Stimulated activated CD4-positive, alpha-beta T cell treated with anti-CD3 and anti-CD28 coated beads, Interleukin-1b, Interleukin-23, amount 100 ng/mL, for 1 hour (primary cell): ENCODE measurements at places on chromosomes 3 and 15.

GRCh38 chr3:147799601-147800000 is 390.4 kb downstream of the ZIC1 start:
- no peak for DNase-seq

DNA sequence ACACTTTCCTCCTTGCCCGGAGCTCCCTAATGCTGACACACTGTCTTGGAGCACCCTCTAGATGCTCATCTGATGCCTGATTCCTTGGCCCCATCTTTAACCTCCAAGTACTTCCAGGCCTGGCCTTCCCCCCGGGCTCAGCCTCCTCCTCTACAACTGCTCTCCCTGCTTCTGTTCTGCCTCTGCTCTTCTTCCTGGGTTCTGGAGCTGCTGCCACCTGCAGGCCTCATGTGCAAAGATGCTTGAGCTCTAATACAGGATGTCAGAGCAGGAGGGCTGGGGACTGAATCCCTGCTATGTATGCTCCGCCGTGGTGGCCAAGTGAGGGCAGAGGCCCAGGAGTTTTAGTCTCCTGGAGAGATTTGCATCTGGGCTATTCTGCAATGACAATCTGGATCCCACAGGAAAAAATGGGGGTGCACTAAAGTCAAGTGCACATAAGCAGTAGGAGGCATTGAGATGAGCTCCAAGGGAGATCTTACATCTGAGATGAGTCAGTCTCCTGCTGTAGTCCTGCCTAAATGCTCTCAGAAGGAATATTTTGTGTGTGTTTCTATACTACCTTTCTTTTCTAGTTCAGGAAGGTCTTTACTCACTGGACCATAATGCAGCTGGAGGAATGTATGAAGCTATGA is 296.3 kb downstream of the UACA start:
- DNase-seq: no peak

DNA sequence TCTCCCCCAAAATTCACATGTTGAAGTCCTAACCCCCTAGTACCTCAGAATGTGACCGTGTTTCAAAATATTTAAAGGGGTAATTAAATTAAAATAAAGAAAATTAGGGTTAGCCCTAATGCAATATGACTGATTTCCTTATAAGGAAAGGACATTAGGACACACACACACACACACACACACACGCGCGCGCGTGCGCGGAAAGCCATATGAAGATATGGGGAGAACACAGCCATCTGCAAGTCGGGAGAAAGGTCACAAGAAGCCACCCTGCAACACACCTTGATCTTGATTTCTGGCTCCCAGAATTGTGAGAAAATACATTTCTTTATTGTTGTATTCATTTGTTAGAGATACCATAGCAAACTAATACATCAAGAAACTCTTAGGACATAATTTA is 54.6 kb upstream of the STXBP5L start:
- DNase-seq: no peak

DNA sequence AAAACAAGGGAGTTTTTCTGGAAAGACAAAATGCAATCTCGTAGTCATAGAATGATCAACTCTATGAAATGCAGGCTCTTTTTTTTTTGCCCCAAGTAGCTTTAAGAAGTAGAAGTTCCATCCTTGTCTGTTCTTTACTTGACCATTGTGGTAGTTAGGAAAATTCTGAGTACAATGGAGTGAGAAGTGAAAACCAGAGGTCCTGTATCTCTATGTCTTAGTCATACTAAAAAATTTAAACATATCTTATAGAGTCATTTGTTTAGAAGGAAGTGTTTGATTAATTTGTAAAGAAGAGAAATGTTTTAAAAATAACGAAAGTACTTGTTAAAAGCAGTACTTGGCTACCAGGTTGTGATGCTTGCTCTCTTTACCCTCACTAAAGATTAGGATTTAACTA is 52.4 kb downstream of the PRKCI start:
- DNase-seq: no peak

DNA sequence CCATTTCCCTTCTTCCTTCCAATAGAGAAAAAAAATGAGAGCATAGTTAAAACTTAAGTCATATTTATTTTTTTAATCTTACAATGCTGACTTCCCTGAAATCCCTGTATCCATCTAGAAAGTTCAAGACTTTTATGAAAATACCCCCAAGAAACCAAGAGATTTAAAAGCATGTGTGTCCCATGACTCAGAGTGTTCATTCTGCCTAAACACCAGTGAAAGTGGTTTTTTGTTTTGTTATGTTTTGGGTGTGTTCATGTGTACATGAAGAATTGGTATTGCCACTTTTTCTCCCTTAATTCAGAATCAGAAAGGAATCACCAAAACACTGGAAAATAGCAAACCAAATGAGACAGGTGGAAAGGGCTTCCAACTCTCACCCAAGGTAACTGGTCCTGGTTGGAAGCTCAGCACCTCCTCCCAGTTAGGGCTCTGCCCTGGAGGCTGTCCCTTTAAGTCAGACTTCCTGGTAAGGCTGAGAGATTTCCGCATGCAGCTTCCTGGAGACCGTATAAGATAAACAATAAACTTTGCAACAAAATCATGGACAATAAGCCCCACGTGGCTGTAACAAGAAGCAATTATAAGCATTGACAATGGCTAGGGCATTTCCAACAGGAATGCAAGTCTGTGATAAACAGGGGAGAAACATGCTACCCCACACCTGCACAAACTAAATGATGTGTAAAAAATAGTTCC is 121.9 kb upstream of the ARHGEF3 start:
- DNase-seq: no peak

- no peak for DNase-seq
Observed at GRCh38 chr15:57223345-57223744, 153.0 kb upstream of the CGNL1 start.

DNA sequence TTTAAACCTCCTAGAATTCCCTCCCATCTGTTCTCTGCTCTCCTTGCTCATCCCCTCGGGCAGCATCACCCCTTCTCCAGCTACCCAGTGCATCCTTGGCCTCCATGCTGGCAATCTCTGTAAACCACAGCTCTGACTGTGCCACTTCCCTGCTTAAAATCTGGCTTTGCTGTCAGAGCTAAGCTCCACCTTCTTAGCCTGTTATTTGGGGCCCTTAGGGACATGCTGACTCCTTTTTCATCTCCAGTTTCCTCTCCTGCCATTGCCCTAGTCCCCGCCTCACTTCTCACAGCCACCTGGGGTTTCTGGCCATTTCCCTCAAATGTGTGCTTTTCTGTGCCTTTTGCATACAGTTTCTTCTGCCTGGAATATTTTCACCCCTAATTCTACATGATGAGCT is 5.7 kb downstream of the SLC6A20 start:
- no peak for DNase-seq

DNA sequence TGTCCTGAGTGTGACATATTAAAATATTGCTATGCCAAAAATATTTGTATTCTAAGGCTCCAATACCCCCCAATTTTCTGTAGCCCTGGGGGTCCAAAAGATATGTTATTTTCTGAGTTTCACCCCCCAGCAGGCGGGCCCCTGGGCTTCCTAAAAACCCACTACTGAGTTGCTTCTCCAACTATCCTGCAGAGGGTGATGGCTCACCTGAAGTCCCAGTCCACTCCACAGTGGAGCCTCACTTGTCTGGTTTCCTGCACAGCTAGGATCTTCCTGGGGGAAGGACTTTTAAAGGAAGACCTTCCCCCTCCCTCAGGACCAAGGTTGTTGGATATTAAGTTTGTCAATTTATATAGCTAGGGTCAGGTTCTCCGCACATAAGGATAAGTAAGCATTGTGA is 1181.4 kb downstream of the ROBO2 start:
- no peak for DNase-seq

- DNase-seq: no peak
Observed at GRCh38 chr15:41286665-41287333, 45.6 kb downstream of the OIP5 start.

GRCh38 chr3:117928836-117929235 is 1105.8 kb downstream of the IGSF11 start:
- DNase-seq: no peak

GRCh38 chr3:45555666-45556065 is 38.9 kb upstream of the LIMD1 start:
- no peak for DNase-seq

GRCh38 chr3:65597952-65598413 is 440.7 kb downstream of the MAGI1 start:
- DNase-seq: no peak

- DNase-seq: no peak
Observed at GRCh38 chr3:114804099-114804498, 343.0 kb downstream of the ZBTB20 start.
